GM12878 (cell line): ENCODE measurements at places on chromosomes 4 and X.

DNA sequence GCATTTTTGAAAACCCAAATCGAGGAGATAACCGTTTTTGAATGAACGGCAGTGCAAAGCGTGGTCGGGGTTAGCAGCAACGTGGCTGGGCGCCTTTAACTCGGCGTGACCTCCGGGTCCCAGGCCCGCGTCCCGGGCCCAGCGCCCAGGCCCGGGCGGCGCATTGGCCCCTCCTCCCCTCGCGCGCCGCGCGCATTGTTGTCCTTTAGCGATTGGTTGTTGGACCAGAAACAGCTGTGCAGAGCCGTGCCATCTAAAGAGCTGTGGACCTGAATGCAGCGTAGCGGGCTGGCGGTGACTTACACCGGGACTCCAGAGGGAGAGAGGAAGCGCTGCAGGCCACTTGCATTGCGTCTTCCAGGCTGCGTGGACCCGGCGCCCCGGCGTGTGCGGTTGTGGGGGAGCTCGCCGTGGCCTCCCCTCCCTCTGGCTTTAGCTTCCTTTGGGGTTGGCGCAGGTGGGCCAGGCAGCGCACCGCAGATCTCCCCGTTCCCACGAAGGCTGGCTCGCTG lies at the start of gene STOX2:
Gene STOX2 (plus strand): TSS at position 227 of the 512 bp plus-strand sequence. CDS start 1,484 bp downstream, outside the sequence.
- no peak for DNase-seq

GRCh38 chrX:153953892-153954557 lies 9.6 kb upstream of the RENBP start:
- no peak for DNase-seq

DNA sequence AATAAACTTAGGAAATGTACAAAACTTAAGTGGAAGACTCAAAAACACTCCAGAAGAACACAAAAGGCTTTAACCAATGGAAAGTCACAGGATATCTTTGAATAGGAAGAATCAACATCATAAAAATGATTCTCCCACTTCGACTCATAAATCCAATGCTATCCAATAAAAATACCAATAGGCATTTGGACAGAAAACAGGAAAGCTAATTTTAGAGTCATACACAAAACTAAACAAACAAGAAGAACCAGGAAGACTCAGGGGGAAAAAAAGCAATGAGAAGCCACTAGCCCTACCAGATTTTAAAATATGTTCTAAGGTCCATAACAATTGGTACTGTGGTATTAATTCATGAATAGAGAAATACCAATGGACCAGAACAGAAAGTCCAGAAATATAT lies 28.2 kb downstream of the SLC9A7 start:
- DNase-seq: no peak

GRCh38 chrX:150306002-150306401 lies 57.1 kb upstream of the MAMLD1 start:
- DNase-seq: no peak

- DNase-seq: no peak
Measured at GRCh38 chr4:179836179-179837075, 2394.2 kb upstream of the AGA start.

GRCh38 chr4:80471756-80472155 lies 136.2 kb downstream of the CFAP299 start:
- DNase-seq: no peak

DNA sequence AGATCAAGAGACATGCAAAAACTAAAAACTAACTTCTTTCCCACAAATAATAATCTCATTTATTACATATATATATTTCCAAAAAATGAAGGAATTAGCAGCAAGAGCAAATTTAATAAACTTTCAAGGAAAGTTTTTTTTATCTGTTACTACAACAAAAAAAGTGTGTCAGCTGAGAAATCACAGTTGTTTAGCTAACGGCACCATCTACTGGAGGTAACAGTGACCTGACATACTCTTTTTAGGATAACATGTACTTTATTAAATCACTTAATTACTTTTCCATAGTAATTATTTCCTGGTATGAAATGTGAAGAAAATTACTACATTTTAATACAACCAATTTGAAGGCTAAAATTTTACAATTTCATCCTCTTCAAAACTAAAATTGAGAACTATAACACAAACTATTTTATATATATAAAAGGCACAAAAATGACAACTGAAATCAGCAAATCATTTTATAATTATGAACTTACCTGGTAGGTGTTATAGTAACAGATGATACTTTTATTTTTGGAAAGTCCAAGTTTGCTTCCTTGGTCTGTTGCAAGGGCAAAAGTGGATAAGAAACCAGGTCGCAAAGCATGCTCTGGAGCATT lies 9.1 kb downstream of the LAMTOR3 start:
- DNase-seq: no peak
